ENCODE measurements at places on chromosomes 6 and 20.

GRCh38 chr6:117280922-117281321, 15.6 kb downstream of the VGLL2 start:
- DNase-seq: no peak

DNA sequence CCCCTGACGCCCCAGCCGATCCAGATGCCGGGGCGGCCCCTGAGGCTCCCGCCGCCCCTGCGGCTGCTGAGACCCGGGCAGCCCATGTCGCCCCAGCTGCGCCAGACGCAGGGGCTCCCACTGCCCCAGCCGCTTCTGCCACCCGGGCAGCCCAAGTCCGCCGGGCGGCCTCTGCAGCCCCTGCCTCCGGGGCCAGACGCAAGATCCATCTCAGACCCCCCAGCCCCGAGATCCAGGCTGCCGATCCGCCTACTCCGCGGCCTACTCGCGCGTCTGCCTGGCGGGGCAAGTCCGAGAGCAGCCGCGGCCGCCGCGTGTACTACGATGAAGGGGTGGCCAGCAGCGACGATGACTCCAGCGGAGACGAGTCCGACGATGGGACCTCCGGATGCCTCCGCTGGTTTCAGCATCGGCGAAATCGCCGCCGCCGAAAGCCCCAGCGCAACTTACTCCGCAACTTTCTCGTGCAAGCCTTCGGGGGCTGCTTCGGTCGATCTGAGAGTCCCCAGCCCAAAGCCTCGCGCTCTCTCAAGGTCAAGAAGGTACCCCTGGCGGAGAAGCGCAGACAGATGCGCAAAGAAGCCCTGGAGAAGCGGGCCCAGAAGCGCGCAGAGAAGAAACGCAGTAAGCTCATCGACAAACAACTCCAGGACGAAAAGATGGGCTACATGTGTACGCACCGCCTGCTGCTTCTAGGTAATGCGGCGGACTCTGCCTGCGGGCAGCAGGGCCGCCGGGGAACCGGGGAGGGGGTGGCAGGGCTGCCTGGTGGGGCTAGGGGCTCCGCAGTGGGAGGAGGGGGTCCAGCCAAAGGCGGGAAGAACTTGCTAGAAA, 2.3 kb downstream of the GNAS start:
- peak; percentile 15 for DNase-seq

DNA sequence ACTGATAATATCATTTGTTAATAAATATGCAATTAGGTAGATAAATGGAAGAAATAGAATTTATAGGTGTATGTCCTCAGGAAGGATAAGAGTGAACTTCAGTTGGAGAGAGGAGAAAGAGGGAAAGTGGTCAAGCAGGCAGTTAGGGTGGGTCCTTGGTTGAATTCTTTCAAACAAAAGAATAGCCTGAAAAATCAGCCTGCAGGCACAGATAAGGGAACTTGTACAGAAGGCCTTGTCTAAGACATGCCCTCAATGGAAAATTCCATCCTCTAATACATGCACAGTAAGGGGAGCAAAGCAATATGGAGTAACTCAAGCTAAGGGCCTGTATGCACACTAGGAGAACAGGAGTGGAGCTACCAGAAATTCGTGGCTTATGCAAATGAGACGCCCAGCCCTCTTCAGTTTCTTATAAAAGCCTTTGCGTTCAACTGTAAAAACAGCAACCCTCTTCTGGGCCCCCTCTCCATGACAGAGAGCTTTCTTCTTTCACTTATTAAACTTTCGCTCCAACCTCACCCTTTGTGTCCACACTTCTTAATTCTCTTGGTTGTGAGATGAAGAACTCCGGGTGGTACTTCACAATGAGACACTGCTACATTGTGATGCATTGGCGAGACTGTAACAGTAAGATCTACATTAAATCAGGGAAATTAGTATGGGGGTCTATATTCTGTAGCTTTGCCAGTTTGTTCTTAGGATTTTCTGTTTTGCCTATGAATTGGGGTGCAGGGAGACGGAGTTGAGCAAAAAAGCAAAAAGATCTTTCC, 147.0 kb downstream of the HS3ST5 start:
- DNase-seq: no peak

DNA sequence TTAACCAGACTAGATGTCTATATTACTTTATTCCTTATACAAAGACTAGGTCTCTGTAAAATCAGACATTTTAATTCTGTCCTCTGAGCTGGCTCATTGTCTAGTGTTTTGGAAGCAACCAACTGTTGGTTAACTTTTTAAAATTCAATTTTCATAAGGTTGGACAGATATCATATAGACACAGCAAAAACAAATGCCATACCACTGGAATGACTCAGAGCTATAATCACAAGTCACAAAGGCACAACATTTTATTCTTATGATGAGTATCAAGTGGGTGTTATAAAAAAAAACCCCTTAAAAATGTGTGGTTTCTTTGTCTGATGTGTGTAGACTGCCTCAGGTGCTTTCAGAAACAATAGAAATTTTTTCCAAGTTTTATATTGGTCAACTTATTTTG, 296.2 kb upstream of the MARCKS start:
- no peak for DNase-seq

- peak; percentile 54 for DNase-seq
Observed at GRCh38 chr6:33761922-33762629, 15.4 kb upstream of the IP6K3 start.

GRCh38 chr20:20782231-20782630, 69.8 kb upstream of the RALGAPA2 start:
- DNase-seq: no peak

DNA sequence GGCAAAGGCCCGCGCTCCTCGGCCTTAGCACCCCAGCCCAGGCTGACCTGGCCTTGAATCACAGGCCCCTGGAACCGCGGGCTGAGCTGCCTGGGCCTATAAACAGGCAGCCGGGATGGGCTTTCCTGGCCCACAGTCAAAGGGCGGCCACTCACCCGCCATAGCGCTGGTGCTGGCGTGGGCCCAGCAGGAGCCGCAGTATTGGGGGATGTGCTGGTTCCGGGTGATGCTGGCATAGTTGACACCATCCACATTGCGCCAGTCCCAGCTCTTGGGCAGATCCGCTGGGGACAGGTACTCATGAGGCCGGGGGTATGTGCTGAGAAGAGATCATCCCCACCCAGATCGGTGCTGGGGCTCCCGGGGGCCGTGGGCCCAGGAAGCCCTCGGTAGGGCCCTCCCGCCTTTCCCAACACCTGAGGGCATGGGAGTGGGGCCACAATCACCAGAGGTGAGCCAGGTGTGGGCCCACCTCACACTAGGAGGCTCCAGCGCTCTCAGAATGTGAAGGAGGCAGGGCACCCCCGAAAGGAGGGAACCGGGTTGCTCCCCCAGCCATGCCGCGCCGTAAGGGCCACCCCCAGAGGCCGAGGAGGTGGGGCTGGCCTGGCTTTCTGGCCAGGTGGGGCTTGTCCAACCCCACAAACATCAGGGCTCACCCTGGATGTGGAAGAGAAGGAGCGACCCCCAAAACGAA, 739 bp downstream of the CTSZ start:
- peak; percentile 56 for DNase-seq

GRCh38 chr6:147166360-147166944, 37.8 kb upstream of the STXBP5 start:
- DNase-seq: no peak

DNA sequence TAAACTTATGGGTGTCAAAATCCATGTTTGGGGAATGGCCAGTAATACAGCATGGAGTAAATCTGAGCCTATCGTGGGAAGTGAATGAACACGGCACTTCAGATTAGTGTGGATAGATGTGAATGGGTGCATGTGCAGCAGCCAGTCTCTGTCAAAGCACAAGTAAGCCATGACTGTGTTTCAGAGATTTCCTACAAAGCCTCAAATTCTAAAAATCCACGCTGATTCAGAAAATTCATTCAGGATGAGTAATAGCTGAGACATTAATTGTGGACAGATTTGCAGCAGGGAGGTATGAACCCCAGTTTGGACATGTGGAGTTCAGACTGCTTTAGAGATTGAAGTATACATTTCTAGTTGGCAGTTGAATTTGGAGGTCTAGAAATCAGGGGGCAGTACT, 115.1 kb downstream of the QKI start:
- DNase-seq: no peak

GRCh38 chr6:76250666-76251065, 178.2 kb upstream of the IMPG1 start:
- no peak for DNase-seq

- no peak for DNase-seq
Observed at GRCh38 chr6:28218312-28219248, 6.5 kb upstream of the ZSCAN9 start.

DNA sequence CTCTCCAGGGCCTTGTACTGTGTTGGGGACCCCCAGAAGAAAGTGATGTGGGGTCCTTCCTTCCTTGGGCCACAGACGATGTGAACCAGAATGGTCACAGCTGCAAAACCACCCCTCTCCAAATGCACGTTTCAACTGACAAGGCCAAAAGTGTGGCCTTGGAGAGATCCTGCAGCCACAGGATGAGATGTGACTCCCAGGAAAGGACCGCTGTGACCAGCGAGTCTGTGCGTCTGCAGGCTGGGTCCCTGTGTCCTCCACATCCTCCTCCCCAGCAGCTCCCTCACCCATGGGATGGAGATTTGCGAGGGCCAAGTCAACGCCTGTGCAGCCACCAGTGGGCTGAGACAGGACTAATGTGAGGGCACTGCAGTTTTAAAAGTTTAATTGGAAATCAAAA, 247.0 kb downstream of the ERMARD start:
- peak; percentile 23 for DNase-seq

DNA sequence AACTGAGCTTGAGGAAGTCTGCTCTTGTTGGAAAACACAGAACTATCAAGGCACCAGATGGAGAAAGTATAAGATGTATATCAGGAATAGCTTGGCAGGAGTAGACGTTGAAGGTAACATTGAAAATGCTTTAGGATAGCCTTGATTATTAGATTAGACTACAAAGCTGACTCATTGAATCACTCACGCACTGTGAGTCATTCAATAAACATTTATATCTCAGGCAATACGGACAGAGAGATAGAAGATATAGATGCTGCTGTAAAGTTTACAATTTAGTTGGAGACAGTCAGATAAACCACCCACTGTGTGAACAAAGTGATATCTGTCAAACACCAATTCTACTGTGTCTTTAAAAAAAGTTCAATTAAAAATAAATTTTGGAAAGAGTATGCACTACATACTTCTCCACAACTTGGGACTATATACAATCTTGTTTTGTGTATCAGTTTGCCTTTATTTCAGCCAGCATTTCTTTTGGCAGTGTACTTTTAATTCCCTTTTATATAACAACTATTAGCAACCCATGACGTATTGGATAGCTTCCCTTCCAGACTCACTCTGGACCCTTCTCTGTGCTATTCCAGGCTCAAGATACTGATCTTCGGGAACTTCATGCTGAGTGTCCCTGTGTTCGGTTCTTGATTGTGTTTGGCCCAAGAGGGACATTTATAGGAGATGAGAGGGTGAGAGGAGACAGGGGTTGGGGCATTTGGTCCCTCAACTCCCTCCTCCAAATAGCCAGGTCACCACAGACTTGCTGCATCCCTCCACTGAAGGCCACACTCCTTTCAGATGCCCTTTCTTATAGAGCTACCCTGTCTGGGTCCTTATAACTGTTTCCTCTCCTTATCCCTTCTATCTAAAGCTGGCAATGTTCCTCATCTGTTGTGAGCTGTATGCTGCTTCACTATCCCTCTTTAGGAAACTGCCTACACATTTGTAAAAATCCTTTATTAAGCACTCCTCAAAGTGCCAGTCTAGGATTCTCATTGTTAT, 176.6 kb upstream of the PTPRK start:
- no peak for DNase-seq

- DNase-seq: no peak
Observed at GRCh38 chr6:142757852-142758628, 186.9 kb downstream of the HIVEP2 start.

- DNase-seq: no peak
Observed at GRCh38 chr6:98928688-98929087, 19.1 kb downstream of the FBXL4 start.

DNA sequence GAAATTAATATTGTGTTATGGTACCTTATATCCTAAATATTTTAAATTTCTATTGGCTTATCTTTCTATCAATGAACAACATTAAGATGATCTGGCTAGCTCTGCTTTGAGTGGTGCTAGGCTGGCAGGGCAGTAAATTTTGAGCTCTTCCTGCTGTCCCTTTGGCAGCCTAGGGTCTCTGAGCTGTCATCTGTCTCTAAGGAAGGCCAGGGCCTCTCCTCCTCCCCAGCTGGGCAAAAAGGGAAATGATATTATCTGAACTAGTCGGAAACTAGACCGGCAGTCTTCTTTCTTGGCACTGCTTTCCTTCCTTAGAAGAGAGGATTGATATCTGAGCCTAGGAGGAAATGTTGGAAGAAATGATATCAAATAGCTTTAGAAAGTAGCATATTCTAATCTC, 176.7 kb upstream of the BTBD3 start:
- DNase-seq: no peak

GRCh38 chr6:169388395-169389166, 134.9 kb upstream of the THBS2 start:
- no peak for DNase-seq

- DNase-seq: no peak
Observed at GRCh38 chr6:153842491-153842890, 196.5 kb upstream of the OPRM1 start.

DNA sequence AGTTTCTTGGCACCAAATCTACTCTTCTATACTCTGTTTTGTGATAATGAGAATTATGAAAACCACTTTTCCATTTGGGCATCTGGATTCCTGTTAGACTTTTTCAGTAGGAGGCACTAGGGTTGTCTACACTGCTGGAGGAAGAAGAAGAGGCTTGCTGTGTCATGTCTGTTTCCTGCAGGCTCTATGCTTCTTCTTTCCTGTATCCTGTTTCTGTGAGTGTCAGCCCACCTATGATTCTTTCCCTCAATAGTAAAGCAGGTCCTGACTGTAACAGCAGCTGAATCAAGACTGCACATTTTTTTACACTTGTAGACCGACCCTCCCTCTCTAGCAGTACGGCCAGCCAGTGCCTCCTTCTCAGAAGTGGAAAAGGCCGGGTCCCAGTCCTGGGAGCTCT, 603.9 kb downstream of the HDGFL1 start:
- DNase-seq: no peak

- DNase-seq: no peak
Observed at GRCh38 chr6:16854986-16855385, 93.7 kb upstream of the ATXN1 start.

Data from activated naive CD4-positive, alpha-beta T cell treated with anti-CD3 and anti-CD28 coated beads, Interleukin-2, amount 50 U/mL, for 72 hours (primary cell).